ENCODE measurements at places on chromosomes 11 and 22.

DNA sequence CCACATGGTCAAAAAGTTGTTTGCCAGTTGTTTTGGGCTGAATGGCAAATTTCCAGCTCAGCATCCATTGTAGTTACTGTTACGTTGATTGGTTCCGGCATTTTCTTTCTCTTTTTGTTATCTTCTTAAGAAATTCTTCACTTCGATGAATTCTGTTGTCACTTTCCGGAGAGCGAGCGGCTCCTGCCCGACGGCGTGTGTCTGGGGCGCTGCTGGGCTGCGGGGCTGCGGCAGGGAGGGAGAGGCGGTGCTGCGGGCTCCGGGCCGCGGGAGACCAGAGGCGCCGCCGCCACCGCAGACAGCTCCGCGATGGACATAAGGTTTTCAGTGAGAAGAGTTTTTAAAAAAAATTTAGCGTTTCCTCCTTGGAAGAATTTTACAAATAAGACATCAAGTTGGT, 117.4 kb downstream of the RRM1 start:
- DNase-seq: no peak

DNA sequence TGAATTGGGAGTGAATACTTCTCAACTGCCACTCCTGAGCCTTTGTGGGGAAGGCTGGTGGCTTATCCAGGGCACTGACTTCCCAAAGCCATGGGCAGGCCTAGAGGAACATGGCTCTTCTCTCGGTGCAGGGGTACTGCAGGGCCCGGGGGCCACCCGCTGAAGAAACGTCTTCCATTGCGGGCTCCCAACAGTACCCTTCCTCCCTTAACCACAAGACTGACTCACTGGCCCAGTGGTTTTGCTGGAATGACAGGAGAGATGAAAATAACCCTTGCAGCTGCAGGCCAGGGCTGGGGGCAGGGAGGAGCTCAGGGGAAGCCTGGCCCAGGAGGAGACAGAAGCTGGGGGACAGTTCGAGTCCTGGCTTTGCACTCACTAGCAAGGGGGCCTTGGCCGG, 13.5 kb downstream of the TXN2 start:
- DNase-seq: peak; percentile 92

- no peak for DNase-seq
Measured at GRCh38 chr11:43410394-43410793, 51.7 kb downstream of the TTC17 start.

- DNase-seq: no peak
Measured at GRCh38 chr11:47572715-47573255, 6.0 kb downstream of the KBTBD4 start.

GRCh38 chr11:64853709-64854108, 9.3 kb upstream of the CDC42BPG start:
- no peak for DNase-seq

- DNase-seq: peak; percentile 23
Measured at GRCh38 chr11:86606836-86607481, 65.5 kb downstream of the ME3 start.

GRCh38 chr22:22944268-22944985, 56.8 kb downstream of the IGLL5 start:
- no peak for DNase-seq

DNA sequence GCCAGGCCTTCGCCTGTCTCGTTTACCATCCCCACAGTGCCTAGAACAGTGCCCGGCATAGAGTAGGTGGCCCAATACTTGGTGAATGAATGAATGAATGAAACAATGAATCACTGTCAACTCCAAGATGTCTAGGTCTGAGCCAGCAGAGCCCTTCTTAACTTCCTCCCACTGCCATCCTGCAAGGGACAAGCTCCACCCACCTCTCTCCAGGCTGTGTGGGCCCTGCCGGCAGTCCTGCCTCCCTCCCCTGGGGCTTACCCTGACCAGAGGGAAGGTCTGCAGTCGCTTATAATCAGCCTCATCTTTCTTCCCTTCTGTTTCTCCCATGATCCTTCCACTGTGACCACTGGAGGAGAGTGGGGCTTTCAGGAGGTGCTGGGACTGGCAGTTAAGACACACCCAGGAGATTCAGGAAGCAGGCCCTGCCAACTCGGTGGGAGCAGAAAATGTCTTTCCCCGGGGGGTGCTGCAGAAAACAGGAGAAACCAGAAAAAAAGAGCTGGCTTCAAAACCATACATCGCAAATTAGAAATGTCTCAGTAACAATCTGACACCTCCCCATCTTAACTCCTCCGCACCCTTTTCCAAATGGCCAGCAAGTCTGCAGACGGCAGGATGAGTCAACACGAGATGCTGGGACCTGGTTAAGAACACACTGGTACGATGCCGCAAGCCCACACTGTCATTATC, 11.4 kb downstream of the DNAL4 start:
- peak; percentile 1 for DNase-seq

DNA sequence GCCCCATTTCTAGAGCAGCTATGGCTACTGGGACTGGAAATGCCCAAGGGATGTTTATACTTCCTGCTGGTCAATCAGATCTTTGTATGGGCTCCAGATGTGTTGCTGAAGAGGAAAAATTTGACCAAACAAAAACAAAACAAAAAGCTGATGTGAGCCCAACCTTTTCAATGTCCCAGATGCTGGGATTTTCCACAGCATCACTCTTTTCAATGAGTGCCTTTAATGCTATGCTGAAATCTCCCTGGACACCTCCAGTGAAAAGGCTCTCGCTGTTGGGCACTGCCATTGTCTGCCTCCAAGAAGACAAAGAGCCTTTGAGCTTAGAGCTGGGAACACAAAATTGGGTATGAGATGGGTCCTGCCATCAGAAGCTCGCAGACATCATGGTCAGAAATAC, 671.9 kb downstream of the NTM start:
- DNase-seq: no peak

DNA sequence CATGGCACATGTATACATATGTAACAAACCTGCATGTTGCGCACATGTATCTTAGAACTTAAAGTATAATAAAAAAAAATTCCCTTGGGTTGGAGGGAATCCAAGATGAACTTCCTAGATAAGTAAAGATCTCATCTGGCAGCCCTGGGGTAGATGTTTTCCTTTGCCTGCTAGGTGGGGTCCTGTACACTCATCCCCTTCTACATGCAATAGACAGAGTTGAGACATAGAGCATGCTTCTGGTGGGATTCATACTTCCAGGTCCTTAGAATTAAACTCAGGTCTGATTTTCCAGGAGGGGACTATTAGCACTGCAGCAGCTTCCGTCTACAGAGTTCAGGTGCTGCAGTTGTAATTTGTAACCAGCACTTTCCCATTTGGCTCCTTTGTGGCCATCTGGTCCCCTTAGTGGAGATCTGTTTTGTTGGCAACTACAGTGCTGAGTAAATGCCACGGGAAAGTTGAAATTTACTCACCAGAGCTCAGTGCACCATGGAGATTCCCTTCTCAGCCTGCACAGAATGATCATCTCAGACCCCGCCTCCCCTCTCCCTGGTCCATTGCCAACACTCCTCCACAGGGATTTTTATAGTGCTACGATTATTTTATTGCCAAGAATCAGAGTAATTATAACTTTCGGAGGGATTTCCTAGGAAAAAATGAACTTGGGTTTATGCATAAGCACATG, 220.1 kb upstream of the E2F8 start:
- DNase-seq: no peak

DNA sequence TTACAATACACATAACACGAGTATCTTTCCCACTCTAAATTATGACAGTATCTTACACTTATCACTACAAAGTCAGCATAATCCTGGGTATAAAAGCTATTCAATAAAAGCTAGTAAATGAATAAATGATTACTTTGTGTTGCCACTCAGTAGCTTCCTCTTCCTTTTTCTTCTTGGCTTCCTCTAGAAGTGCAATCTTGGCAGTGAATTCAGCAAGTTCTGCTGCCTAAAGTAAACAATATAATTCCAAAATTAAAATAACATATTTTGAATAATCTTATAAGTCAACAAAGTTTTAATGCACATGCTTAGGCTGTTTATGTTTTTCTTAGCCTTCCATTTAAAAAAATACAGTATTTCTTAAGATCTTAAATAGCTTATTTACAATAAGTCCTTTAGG, 60.4 kb downstream of the RDX start:
- no peak for DNase-seq

DNA sequence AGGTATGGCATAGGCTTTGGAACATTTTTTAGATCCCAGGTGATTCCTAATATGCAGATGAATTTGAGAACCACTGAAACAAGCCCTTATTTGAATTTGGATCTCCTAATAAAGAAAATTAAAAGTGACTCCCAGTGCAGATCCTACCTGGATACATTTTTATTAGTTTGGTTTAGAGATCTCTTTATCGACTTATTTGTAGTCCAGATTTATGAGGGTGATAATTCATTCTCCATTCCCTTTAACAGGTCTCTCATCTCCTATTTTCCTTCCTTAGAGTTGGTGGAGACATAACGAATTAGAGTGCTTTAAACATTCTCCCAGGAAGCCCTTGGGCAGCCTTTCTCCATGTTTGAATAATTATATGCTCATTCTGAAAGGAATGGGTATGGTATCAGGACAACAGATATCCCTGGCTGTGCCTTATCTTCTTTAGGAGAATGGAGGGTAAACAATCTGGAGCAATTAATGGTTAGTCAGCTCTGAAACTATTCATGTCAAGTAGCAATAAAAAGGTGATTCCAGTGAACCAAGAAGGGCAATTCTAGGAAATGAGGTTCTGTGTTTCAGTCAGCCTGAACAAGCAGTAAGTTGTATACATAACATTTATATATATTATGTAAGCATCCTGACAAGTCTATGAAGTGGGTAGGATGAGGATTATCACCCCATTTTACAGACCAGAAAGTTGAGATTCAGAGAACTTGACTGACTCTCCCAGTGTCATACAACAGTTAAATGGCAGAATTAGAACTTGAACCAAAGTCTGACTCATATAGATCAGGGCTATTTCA, 53.9 kb upstream of the RCE1 start:
- peak; percentile 82 for DNase-seq

DNA sequence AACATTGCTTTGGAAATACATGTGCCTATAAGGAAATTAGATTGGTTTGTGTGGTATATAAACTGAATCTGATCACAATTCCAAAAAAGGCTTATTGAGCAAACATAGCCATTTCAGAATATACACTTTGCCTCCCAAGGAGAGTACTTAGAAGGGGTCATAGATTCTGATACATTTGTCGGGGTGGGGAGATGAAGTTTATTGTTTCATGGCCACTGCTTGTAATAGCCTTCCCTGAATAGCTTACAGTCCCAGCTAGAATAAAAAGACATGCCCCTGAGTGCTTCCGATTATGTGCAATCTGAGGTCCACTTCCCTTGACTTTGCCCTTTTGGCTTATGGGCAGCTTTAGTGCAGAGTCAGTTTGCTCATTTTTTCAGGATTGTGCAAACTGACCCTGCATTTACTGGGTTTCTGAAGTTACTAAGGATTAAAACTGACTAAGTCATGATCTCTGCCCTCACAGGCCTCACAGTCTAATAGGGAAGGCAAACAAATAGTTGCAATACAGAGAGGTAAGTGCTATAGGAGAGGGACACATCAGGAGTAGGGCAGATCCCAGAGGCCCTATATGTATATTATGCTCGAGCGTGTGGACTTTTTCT, 184.2 kb downstream of the BLID start:
- no peak for DNase-seq

DNA sequence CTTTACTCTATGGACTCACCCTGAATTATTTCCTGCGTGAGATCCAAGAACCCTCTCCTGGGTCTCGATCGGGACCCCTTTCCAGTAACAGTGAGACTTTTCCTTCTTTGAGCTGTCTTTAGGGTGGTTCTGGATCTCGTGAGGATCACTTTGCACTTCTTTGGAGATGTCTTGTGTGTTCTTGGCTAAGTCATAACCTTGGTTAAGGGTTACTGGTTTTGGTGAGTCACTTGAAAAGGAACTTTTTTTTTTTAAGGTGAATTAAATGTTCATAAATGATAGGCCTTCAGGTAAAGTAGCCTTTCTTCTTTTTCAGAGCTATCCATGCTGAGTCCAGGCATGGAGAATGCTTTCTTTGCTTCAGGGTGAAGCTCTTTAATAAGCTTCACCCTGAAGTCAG, 19.4 kb upstream of the GSTP1 start:
- peak; percentile 49 for DNase-seq

GRCh38 chr11:64438986-64439771, 80.2 kb downstream of the RPS6KA4 start:
- no peak for DNase-seq

DNA sequence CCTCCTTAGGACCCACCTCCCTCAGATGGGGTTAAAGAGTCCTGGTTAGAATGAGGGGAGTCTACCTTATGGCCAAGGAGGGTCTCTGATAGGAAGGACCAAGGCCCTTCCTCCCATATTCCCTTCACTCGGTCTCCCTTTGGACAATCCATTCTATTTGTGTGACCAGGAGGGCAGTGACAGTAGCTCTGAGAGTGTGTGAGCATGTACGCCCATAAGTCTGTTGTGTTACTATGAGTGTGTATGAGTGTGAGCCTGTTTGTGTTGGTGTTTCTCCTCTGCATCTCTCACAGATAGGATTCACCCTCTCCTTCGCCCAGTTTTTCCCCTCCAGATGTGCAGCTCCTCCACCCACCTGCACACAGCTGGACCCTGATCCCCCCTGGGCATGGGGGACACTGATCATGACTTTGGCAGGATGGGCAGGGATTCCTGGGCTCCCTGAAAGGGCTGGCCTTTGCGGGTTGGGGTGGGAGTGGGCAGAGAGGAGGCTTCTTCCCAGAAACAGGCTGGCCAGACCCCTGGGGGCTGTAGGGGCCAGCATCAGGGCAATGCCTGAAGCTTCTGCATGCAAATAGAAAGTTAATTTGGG, 14.5 kb downstream of the PHLDB1 start:
- DNase-seq: no peak

DNA sequence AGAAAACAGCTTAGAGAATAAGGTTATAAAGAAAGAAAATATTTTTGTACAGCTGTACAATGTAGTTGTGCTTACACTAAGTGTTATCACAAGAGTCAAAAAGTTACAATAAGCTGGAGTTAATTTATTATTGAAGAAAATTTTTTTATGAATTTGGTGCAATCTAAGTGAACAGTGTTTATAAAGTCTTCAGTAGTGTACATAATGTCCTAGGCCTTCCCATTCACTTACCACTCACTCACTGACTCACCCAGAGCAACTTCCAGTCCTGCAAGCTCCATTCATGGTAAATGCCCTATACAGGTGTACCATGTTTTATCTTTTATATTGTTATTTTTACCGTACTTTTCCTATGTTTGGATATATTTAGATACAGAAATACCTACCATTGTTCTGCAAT, 34.7 kb downstream of the GDPD4 start:
- no peak for DNase-seq

GRCh38 chr11:116082256-116082655, 578.0 kb upstream of the CADM1 start:
- no peak for DNase-seq

GRCh38 chr11:113153847-113154246, 160.5 kb upstream of the TTC12 start:
- DNase-seq: no peak

- no peak for DNase-seq
Measured at GRCh38 chr11:14969901-14970323, 2.2 kb downstream of the CALCA start.

DNA sequence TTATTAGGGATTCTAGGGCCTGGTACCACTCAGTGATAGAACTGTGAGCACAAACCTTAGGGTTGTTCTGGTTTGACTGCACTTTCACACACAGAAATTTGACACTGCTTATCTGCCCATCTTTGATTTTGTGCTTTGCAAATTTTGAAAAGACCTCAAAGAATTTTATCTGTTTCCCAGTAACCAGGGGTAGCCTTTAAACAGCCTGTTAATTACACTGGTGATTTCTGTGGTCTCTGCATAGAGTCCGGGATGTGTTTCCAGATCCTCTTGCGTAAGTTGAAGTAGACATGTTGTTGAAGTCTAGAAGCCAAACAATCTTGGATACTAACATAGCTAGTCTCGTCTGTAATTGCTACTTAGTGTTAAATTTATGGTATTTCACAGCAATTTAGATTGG, 75.3 kb downstream of the C22orf31 start:
- no peak for DNase-seq

GRCh38 chr11:1177020-1177770, 19.4 kb downstream of the MUC5AC start:
- DNase-seq: no peak
